ENCODE measurements at places on chromosomes 4 and X.

- DNase-seq = no peak
Measured at GRCh38 chrX:1453395-1453783, 680 bp upstream of the ASMTL start.

DNA sequence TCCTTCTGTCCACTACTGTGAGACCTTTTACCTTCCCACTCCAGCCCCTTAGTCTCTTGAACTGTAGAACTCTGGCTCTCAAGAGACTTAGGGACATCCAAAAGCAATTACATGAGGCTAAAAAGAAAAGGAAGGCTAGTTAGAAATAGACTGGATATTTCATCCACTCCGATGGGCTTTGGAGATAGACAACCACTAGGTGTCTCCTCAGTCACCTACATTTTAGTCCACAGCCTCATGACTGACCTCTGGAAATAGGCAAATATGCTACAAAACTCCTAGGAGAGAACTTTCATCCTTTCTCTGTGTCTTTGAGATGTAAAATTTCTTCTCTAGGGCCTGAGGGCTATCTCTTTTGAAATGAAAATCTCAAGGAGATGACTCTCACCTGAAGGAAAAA, 45.1 kb upstream of the LAMP2 start:
- no peak for DNase-seq

- DNase-seq = no peak
Measured at GRCh38 chr4:15971068-15971801, 8.3 kb upstream of the FGFBP2 start.

- no peak for DNase-seq
Measured at GRCh38 chr4:173246719-173247118, 78.1 kb downstream of the GALNT7 start.

DNA sequence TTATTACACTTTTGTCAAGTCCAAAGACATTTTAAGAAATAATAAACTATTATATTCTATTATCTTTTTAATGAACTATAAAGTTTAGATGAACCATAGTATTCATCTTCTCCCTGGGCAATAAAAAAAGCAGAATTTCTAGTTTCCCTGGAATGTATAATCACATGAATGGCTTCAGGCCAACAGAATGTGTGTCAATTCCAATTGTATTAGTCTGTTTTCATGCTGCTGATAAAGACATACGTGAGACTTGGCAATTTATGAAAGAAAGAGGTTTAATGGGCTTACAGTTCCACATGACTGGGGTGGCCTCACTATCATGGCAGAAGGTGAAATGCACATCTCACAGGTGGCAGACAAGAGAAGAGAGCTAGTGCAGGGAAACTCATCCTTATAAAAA, 70.7 kb upstream of the ANXA10 start:
- DNase-seq = no peak

- DNase-seq = no peak
Measured at GRCh38 chrX:63421411-63421810, 70.3 kb upstream of the SPIN4 start.
